ENCODE measurements at places on chromosomes 1 and 21. TPM values are rescaled to one million over a fixed set of nuclear protein-coding genes. Genes with fewer than 3 reads are reported as not detected.

The CXADR gene
- total RNA-seq, result 0.62 TPM

The FAM177B gene
- 0.50 TPM for total RNA-seq

The SGIP1 gene
- total RNA-seq, result 0.07 TPM

The TMEM82 gene
- not detected for total RNA-seq

The CHIA gene
- total RNA-seq, result not detected

The NPPA gene
- not detected for total RNA-seq

The CCDC185 gene
- not detected for total RNA-seq

The DMRTA2 gene
- total RNA-seq, result not detected

The ELAPOR1 gene
- total RNA-seq, result 27.8 TPM

The CFHR5 gene
- total RNA-seq, result not detected

The DIO1 gene
- not detected for total RNA-seq

The MNDA gene
- 0.99 TPM for total RNA-seq

The OXCT2 gene
- not detected for total RNA-seq

The SPATA46 gene
- not detected for total RNA-seq

The TTC39A gene
- not detected for total RNA-seq

The RGS13 gene
- 0.26 TPM for total RNA-seq

The TMEM35B gene
- total RNA-seq, result 14.4 TPM

The RNU1-3 gene
- total RNA-seq, result 3,922 TPM

The CYP4A22 gene
- not detected for total RNA-seq

The PEAR1 gene
- 17.7 TPM for total RNA-seq

The CD5L gene
- not detected for total RNA-seq

The TSPAN1 gene
- total RNA-seq, result not detected

The IL6R gene
- total RNA-seq, result 72.8 TPM

The C1QB gene
- total RNA-seq, result not detected

The HMGCS2 gene
- total RNA-seq, result not detected

The SLFNL1 gene
- 0.22 TPM for total RNA-seq

The VTCN1 gene
- total RNA-seq, result not detected

The CACHD1 gene
- 0.05 TPM for total RNA-seq

The CYB5RL gene
- 4.6 TPM for total RNA-seq

The S100A14 gene
- total RNA-seq, result not detected

The SYCP1 gene
- not detected for total RNA-seq

The TRIM67 gene
- not detected for total RNA-seq

The OR2C3 gene
- total RNA-seq, result not detected

The SOX13 gene
- 1.3 TPM for total RNA-seq

The MTARC2 gene
- total RNA-seq, result 0.72 TPM

The FMOD gene
- total RNA-seq, result not detected

The CFAP45 gene
- 6.3 TPM for total RNA-seq

The TMOD4 gene
- total RNA-seq, result 1.0 TPM

The GPR3 gene
- not detected for total RNA-seq

The GUCA2B gene
- not detected for total RNA-seq

The MYOCOS gene
- not detected for total RNA-seq

The MANEAL gene
- 0.92 TPM for total RNA-seq

The RXRG gene
- total RNA-seq, result not detected

The PTPRU gene
- not detected for total RNA-seq

The SLC25A34 gene
- total RNA-seq, result 1.9 TPM

The LEPR gene
- total RNA-seq, result 1.9 TPM

The MLLT11 gene
- 5.0 TPM for total RNA-seq

The RPE65 gene
- total RNA-seq, result not detected

The UFC1 gene
- total RNA-seq, result 152 TPM
